ENCODE measurements at places on chromosomes 5 and 9.
A peak's percentile ranks its signal among the peaks of the same experiment; 100 is the strongest.

DNA sequence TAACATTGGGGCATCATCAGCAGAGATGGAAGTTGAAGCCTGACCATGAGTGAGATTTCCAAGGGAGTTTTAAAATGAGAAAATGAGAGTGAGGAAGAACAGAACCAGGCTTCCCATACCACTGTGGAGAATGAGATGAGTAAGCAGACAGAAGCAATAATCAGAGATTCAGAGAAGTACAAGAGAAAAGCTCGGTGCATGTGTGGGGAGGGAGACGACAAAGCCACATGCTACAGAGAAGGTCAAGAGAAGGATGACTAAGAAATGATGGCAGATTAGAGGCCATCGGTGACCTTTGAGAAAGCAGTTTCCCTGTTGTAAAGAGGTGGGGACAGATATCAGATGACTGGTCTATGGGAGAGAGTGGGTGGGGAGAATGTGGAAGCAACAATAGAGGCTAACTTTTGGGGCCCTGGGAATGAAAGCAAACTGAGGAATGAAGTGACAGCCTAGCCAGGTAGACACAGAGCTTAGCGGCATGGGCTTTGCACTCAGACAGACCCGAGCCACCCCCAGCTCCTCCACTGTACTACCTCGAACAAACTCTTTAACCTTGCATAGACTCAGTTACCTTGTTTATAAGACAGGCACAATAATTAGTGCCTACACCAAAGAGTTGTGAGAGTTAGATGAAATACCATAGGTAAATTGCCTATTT is 207.7 kb downstream of the PIK3R1 start:
- DNase-seq: no peak

DNA sequence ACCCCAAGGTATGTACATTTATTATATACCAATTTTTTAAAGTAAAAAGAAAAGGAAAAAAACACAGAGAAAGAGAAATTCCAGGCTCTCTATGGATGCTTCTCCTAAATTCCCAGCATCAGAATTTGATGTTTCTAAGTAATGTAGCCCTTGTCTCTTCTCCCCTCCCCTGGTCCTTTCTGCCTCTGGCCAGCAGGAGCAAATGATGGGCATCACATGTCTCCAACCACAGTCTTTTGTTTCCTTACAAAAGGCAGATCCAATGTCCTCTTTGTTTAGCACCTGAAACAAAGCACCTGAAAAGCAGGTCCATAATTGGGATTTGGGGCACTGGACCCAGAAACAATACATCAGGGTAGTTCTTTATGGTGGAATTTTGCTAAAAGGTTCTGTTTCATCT is 50.4 kb upstream of the APC start:
- DNase-seq: no peak

DNA sequence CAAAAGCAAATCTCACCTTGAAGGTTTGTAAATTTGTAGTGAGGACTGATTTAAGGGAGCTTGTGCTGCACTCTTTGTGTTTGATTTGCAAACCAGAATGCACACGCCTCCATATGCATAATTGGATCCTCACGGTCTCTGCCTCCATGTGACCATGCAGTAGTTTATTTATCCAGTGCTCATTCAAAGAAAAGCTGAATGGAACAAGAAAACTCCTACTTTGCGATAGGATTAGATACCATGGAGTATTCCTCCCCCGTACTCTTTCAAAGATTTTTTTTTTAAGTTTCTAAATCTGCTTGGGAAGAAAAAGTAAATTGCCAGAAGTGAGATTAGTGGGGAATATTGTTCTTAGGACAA is 290.4 kb upstream of the TUT7 start:
- no peak for DNase-seq

- no peak for DNase-seq
Measured at GRCh38 chr5:76805821-76806505, 12.9 kb upstream of the F2RL1 start.

GRCh38 chr9:124355941-124356744 is 59.1 kb downstream of the PSMB7 start:
- no peak for DNase-seq

GRCh38 chr9:5643005-5643624 is 14.2 kb downstream of the RIC1 start:
- no peak for DNase-seq

DNA sequence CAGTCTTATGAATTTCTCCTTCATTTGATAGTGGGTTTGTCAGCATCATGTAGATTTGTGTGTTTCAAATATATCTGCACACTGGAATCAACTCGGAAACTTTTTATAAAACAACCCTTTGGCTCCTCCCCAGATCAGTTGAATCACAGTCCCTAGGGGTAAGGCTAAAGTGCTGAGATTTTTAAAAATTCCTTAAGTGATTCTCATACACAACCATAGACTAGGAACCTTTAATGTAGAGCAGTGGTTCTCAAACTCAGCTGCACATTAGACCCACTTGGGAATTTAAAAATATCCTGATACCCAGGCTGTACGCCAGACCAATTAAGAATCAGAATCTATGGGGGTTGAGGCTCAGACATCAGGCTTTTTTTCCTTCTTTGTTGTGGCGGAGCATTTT is 17.5 kb upstream of the JAK2 start:
- DNase-seq: no peak

DNA sequence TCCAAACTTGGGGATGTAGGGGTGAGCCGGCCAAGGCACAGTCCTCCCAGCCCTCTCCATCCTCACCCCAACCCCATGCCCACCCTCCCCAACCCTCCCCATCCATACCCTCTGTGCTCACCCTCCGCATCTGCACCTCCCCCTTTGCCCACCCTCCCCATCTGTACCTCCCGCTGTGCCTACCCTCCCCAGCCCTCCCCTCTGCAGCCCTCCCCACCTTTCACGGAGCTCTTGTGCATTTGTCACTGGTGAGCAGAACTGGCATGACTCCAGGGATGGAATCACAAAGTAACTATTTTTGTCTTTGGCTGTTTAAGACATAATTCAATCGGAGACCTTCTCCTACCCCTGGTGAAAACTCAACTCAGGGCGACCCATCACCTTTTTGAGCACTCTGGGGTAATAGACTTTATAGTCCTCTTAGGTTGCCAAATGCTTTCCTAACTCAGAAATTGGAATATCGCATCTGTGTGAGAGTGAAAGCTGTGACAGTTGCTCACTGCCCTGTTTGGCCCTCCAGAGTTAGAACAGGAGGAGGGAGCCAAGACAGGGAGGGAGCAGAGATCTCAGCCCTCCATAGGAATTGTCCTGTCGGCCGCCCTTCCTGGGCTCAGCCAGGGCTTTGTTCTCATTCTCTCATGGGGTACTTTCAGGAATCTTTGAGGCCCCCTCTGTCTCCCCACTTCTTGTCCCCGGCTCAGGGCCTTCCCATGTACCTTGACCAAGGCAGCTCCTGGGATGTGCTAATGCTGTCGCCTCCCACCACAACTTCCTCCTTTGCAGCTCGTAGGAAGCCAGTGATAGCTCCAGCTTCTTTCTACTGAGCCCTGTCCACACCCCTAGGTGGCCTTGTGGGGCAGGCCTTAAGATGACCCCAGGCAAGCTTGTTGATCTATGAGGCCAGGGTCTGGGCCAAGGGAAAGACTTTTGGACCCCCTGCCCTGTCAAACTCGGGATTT is 36.2 kb downstream of the OTULIN start:
- DNase-seq: no peak

- no peak for DNase-seq
Measured at GRCh38 chr5:112709416-112709815, 28.3 kb upstream of the APC start.

- no peak for DNase-seq
Measured at GRCh38 chr9:75389101-75389500, 300.8 kb downstream of the OSTF1 start.

- DNase-seq: no peak
Measured at GRCh38 chr9:13863112-13863511, 450.8 kb downstream of the NFIB start.

DNA sequence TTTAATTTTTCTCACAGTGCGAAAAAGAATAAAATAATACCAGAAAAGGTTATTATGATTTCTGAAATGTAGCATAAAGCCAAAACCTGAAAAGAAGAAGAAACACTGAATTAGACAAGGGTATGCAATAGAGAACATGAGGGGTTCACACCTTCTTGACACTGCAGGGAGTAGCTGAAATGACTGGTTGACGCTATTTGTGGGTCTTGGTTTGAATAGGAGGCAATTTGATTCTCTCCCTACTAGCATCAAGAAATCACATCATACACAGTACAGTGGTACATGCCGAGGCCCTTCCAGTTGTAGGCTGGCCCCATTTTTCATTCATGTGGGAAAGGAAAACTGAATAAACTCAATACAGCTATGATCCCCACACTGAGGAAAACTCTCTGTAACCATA is 68.6 kb downstream of the NR3C1 start:
- no peak for DNase-seq

- no peak for DNase-seq
Measured at GRCh38 chr9:137211532-137211931, 6.0 kb downstream of the NDOR1 start.

- DNase-seq: no peak
Measured at GRCh38 chr5:76813982-76814562, 4.8 kb upstream of the F2RL1 start.

- no peak for DNase-seq
Measured at GRCh38 chr5:136332223-136333015, 32.9 kb downstream of the TRPC7 start.

DNA sequence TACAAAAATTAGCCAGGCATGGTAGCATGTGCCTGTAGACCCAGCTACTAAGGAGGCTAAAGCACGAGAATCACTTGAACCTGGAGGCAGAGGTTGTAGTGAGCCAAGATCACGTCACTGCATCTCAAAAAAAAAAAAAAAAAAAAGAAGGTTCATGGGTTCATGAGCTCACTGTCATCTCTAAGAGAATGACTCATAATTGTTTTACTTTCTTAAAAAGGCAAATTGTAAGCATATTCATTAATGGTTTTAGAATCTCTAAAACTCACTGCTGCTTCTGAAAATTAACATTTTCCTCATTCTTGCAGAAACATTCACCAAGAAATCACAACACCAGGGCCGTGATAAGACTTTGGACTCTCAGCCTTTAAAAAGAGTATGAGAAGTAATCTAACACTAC is 103.6 kb downstream of the GNA14 start:
- DNase-seq: no peak

GRCh38 chr9:88197781-88198340 is 59.6 kb upstream of the SPATA31C2 start:
- no peak for DNase-seq

GRCh38 chr5:151471276-151471675 is 23.9 kb downstream of the SLC36A1 start:
- DNase-seq: no peak

GRCh38 chr5:67902497-67902830 is 313.1 kb upstream of the PIK3R1 start:
- no peak for DNase-seq

- no peak for DNase-seq
Measured at GRCh38 chr5:80156156-80156555, 99.7 kb downstream of the SERINC5 start.

DNA sequence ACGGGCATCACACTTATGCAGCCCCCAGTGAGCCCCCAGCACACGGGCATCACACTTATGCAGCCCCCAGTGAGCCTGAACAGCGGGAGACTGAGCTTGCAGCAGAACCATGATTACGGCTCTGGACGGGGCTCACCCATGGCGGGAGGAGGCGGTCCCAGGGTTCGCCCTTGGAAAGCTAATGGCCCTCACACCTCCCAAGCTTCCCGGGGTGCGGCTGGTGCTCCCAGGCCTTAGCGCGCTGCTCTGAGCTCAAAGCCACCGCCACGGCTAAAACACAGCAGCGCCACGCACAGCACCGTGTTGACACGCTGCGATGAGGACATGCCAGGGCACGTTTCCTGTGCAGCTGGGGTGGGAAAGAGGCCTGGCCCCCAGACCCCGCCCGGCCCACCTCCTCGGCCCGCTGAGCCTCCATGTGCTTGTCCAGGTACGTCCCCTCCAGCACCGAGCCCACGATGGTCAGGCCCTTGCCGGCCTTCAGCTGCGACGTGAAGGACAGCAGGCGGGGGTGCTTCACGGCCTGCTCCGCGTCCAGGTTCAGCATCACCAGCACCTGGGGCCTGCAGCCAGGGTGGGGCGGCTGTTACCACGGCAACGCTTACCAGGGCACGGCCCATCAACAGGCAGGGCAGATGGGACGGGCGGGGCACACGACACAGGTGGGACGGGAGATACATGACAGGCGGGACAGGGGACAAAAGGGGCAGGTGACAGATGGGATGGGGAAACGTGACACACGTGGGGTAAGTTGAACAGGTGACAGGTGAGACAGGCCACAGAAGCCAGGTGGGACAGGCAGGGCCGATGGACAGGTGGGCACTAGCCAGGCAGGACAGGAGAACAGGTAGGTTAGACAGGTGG is 38.4 kb downstream of the SLC12A7 start:
- DNase-seq: no peak

- no peak for DNase-seq
Measured at GRCh38 chr5:35458824-35459207, 158.8 kb upstream of the SPEF2 start.

- DNase-seq: no peak
Measured at GRCh38 chr9:93303258-93303771, 119.4 kb downstream of the WNK2 start.

GRCh38 chr5:74149395-74149794 is 491.1 kb downstream of the ENC1 start:
- no peak for DNase-seq

- no peak for DNase-seq
Measured at GRCh38 chr5:4989118-4989517, 151.0 kb upstream of the ADAMTS16 start.

- peak; percentile 55 for DNase-seq
Measured at GRCh38 chr9:34989946-34990635, 546 bp downstream of the DNAJB5 start.

GRCh38 chr5:24591426-24591825 is 53.4 kb downstream of the CDH10 start:
- no peak for DNase-seq

DNA sequence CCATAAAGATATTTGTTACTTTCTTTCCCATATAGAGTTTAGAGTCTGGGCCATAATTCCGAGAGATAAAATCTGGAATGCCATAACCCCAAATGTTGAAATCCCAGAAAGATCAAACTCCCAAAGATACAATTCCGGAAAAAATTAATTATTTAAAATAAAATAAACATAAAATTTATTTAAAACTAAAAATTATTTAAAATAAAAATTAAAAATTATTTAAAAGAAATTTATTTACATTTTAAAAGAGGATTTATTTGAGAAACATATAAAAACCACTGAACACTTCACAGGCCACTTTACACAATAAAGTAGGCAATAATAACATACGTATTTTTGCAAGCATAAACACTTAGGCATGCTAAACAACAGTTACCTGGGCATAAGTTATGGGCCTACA is 57.9 kb downstream of the SHC3 start:
- no peak for DNase-seq

DNA sequence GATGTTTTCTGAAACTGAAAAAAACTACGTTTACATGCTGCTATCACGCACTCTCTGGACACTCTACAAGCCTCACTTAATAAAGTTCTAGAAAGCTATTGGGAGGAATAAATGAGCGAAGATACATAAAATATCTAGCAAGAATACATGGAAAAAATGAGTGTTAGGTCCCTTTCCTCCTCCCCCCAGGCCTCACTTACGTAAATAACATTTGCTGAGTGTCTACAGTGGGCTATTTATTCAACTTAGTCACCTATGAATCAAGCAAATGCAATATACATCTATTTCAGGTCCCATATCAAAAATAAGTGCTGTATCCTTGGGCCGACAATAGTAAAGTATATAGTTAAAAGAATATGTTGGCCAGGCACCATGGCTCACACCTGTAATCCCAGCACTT is 62.5 kb downstream of the FRMD3 start:
- DNase-seq: no peak

- DNase-seq: no peak
Measured at GRCh38 chr9:121884057-121884541, 209.0 kb downstream of the TTLL11 start.
